Esophagus squamous epithelium (tissue), 5 donors: ENCODE measurements at places on chromosomes 1 and 21. TPM values are rescaled to one million over a fixed set of nuclear protein-coding genes. Genes with fewer than 3 reads are reported as not detected.
A peak's percentile ranks its signal among the peaks of the same experiment; 100 is the strongest.

IPO9 gene
- 10.3 TPM for total RNA-seq

- H3K4me1 ChIP-seq = no peaks in the 10 kb centered on the region
- no peak overlapping the region for H3K27ac ChIP-seq
- no peak overlapping the region for H3K4me3 ChIP-seq
- H3K27me3 ChIP-seq = no peaks in the 10 kb centered on the region
Observed at GRCh38 chr1:99216956-99217355, 47.3 kb upstream of the PLPPR4 start.

RNF207 gene
- total RNA-seq = 6.6 TPM

JAM2 gene
- 2.7 TPM for total RNA-seq

- H3K27me3 ChIP-seq = no peaks in the 10 kb centered on the region
- H3K27ac ChIP-seq = no peak overlapping the region
- no peak for DNase-seq
- no peak overlapping the region for H3K4me3 ChIP-seq
Observed at GRCh38 chr21:46212721-46213484, 15.7 kb downstream of the LSS start.

DNA sequence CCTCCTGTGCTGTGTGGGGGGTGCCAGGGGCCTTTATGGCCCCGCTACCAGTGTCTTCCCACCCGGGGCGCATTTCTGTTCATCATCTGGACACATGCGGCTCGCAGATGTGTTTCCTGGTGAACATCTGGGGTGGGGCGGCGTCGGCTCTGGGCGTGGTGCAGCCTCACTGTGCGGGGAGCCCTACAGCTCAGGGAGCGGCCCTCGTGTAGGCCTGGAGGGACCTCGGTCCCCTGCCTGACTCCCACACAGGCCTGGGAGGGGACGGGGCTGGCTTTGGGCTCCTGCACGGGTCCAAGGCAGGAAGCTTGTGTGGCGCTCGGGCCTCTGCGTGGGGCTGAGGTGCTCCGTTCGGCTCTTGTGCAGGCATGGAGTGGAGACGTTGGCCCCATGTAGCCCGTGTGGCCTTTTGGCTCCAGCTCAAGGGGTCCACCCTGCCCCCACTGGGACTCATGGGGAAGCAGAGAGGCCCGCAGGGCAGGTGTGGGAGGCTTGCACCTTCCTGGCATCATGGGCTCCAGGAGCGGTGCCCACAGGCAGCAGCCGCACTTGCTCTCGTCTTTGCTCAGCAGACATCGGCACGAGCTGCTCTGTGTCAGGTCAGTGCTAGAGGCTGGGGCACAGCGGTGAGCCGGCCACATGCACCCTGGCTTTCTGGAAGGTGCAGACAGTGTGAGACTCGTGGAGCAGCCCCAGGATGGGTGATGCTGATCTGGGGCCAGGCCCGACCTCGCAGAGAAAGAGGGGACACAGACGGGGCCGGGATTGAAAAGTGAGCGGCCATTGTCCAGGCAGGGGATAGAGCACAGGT, 90.1 kb upstream of the ACTRT2 start:
- DNase-seq = no peak
- no peaks in the 10 kb centered on the region for H3K4me1 ChIP-seq
- H3K27ac ChIP-seq = no peak overlapping the region
- no peaks in the 10 kb centered on the region for H3K36me3 ChIP-seq
- no peaks in the 10 kb centered on the region for H3K27me3 ChIP-seq

DNA sequence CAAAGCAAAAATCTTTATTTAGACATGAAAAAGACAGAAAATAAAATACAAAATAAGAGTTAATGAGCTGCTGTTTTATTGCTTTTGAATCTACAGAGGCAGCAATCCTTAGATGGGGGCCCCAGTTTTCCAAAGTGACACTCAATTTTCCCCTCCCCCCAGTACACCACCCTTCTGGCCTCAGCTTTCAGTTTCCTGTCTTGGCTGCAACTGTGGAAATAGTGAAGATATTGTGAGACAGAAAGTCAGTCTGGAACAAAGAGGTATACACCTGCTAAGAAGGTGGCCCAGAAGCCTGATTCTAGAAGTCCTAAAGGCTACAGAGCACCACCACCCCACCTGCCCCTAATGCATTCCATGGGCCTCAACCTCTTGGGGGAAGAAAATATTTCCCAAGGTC, 1.1 kb upstream of the MTMR11 start:
- H3K36me3 ChIP-seq = peaks cover 16% of the 10 kb centered on the region
- DNase-seq = no peak
- H3K27me3 ChIP-seq = no peaks in the 10 kb centered on the region
- H3K4me1 ChIP-seq = peaks cover 43% of the 10 kb centered on the region
- H3K27ac ChIP-seq = peak overlapping the region; percentile 86

TMCC2 gene
- total RNA-seq = 1.9 TPM

DNA sequence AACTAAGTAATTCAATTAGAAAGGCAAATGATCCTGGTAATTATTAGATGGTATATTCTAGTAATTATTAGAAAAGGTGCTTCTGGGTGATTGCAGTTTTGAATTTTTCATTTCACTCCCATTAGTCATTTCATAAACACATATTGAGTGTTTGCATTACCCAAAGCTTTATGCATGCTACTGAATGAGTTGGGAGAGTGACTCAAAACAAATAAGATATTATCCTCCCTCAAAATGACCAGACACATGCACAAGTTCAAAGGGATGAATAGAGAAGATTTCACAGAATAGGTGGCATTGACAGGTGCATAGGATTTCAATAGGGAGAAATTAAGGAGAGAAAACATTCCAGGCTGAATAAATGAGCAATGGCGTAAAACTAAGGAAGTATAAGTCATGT, 84.7 kb downstream of the PHTF1 start:
- peaks cover 8% of the 10 kb centered on the region for H3K4me1 ChIP-seq
- no peak overlapping the region for H3K27ac ChIP-seq
- no peak overlapping the region for H3K4me3 ChIP-seq
- H3K27me3 ChIP-seq = no peaks in the 10 kb centered on the region
- DNase-seq = no peak

GRCh38 chr1:51628715-51629590, 12.1 kb downstream of the OSBPL9 start:
- DNase-seq = no peak
- H3K27ac ChIP-seq = no peak overlapping the region
- H3K4me1 ChIP-seq = peaks cover 8% of the 10 kb centered on the region
- no peaks in the 10 kb centered on the region for H3K27me3 ChIP-seq
- H3K4me3 ChIP-seq = no peak overlapping the region

- no peak for DNase-seq
- H3K4me3 ChIP-seq = no peak overlapping the region
- peaks cover 16% of the 10 kb centered on the region for H3K4me1 ChIP-seq
- no peaks in the 10 kb centered on the region for H3K36me3 ChIP-seq
Observed at GRCh38 chr1:44244986-44245385, 31.7 kb downstream of the DMAP1 start.

TAS1R3 gene
- 0.29 TPM for total RNA-seq

DNA sequence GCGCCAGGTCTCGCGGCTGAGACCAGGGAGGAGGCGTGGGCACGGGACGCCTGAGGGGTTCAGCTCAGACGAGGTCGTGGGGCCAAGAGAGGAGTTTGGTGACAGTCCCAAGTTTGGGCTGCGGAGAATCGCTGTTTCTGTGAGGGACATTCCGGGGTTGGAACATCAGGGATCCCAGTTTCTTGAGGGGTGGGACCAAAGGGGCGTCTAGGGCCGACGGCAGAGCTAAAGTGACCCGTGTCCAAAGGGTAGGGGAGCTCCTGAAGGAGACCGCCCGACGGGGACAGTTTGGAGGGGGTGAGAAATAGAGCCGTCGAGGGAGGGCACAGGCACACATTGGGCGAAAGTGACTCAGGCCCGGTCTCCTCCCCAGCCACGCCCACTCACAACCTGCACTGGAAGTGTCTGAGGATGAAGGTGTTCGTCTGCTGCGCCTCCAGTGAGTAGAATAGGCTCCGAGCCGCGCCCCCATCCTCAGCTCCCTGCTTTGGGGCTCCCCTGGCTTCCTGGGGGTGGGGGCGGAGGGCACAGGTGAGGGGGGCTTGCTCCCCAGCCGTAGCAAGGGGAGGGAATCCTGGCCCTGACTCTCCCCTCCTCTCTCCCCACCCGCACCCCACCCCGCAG, 7.0 kb downstream of the EFNA3 start:
- no peaks in the 10 kb centered on the region for H3K27me3 ChIP-seq
- H3K4me1 ChIP-seq = peaks cover 48% of the 10 kb centered on the region
- H3K36me3 ChIP-seq = no peaks in the 10 kb centered on the region

DNA sequence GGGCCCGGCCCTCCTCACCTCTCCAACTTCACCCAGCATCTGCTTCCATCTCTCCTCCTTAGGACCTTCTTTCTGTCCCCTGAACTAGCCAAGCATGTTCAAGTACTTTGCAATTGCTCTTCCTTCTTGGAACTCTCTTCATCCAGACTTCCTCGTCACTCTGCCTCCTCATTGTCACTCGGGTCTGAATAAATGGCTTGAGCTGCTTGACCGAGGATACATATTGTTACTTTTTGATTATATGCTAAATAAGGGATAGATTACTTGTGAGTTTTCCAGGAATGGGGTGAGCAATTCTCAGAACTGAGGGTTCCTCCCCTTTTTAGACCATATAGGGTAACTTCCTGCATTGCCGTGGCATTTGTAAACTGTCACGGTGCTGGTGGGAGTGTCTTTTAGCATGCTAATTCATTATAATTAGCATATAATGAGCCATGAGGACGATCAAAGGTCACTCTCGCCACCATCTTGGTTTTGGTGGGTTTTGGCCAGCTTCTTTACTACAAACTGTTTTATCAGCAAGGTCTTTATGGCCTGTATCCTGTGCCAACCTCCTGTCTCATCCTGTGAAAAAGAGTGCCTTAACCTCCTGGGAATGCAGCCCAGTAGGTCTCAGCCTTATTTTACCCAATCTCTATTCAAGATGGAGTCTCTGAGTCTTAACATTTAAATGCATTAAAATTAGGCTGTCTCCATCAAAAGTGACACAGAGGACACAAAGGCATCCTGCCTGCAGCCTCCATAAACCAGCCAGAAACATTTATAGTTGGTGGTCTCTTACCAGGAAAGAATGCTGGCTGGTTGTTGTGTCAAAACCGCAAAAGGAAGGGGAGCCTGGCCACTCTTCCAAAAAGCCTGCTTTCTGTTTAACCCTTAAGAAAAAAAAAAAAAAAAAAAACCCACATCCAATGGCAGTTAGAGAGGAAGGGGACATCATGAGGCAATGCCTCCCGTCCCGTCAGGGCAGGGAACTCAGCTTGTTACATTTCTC, 179.3 kb downstream of the KAZN start:
- no peak overlapping the region for H3K4me3 ChIP-seq
- H3K27me3 ChIP-seq = no peaks in the 10 kb centered on the region
- no peaks in the 10 kb centered on the region for H3K4me1 ChIP-seq
- no peak overlapping the region for H3K27ac ChIP-seq

METTL25B gene
- total RNA-seq = 22.1 TPM

GRCh38 chr1:31855038-31855845, 39.4 kb upstream of the SPOCD1 start:
- no peak overlapping the region for H3K27ac ChIP-seq
- DNase-seq = no peak
- H3K4me1 ChIP-seq = no peaks in the 10 kb centered on the region

DNA sequence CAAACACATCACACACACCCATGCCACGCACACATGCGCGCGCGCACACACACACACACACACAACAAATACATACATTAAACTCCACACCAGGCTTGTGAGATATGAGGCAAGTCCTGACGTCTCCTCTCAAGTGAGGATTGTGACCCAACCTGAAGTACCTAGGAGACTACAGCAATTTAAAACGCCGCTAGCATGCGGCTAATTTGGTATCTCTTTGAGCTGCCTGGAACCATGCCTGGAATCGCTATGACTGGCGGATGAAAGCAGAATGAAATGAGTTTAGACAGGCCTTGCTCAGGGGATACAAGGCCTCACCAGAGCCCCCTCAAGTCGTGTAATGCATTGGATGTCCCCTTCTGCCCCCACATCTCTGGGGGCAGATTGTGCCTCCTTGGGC, 1.6 kb upstream of the RAB7B start:
- no peaks in the 10 kb centered on the region for H3K36me3 ChIP-seq
- H3K4me1 ChIP-seq = peaks cover 31% of the 10 kb centered on the region
- no peak overlapping the region for H3K4me3 ChIP-seq
- H3K27ac ChIP-seq = peak overlapping the region; percentile 95
- H3K27me3 ChIP-seq = no peaks in the 10 kb centered on the region

DNA sequence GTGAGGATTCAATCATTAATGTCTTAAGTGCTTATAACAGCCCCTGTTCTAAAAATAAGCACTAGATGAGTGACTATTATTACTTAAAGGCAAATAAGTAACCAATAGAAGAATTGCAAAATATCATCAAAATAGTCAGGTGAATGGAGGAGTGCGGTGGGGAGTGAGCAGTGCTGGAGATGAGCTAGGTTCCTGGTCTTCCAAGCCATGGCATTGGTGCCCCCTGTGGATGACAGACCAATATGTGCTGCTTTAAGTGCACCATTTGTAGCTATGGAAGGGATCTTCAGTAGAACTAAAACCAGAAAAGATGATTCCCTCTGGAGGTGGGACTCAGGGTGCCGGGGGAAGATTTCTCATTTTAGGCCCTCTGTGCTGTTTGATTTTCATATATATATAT, 46.1 kb upstream of the SLC30A1 start:
- H3K4me3 ChIP-seq = no peak overlapping the region
- no peak overlapping the region for H3K27ac ChIP-seq
- no peak for DNase-seq
- no peaks in the 10 kb centered on the region for H3K27me3 ChIP-seq
- no peaks in the 10 kb centered on the region for H3K36me3 ChIP-seq

TNFSF4 gene
- not detected for total RNA-seq

MEX3A gene
- total RNA-seq = 1.4 TPM

DNA sequence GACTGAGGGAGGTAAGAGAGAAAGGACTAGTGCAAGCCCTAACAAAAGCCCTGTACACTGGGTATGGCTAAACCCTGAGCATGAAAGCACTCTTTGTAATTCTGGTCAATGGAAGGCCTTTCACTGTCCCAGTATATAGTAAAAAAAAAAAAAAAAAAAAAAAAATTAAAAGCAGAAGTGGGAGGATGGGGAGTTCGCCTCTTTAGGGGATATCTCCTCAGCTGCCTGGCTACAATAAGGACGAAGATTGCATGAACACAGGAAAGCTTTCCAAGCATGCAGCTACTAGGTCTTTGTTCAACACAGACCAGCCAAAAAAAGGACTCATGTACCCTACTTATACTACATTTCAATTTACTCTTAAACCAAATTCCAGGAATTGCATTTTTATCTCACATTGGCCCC, 59.1 kb downstream of the EIF4G3 start:
- no peaks in the 10 kb centered on the region for H3K27me3 ChIP-seq
- H3K27ac ChIP-seq = no peak overlapping the region
- DNase-seq = no peak
- H3K36me3 ChIP-seq = peaks cover 2% of the 10 kb centered on the region

OR2AK2 gene
- not detected for total RNA-seq

CAPN8 gene
- total RNA-seq = 0.57 TPM

CELF3 gene
- 0.19 TPM for total RNA-seq

- H3K4me3 ChIP-seq = no peak overlapping the region
- no peak overlapping the region for H3K27ac ChIP-seq
- peaks cover 22% of the 10 kb centered on the region for H3K4me1 ChIP-seq
- DNase-seq = no peak
- H3K27me3 ChIP-seq = no peaks in the 10 kb centered on the region
Observed at GRCh38 chr1:211697356-211697755, 21.9 kb upstream of the NEK2 start.

SLC1A7 gene
- not detected for total RNA-seq

GRCh38 chr1:164836614-164837018, 277.6 kb downstream of the PBX1 start:
- no peak overlapping the region for H3K4me3 ChIP-seq
- no peaks in the 10 kb centered on the region for H3K4me1 ChIP-seq
- no peaks in the 10 kb centered on the region for H3K36me3 ChIP-seq
- no peak for DNase-seq
- H3K27ac ChIP-seq = no peak overlapping the region

GRCh38 chr1:217617126-217617525, 13.8 kb downstream of the GPATCH2 start:
- no peaks in the 10 kb centered on the region for H3K4me1 ChIP-seq
- no peak overlapping the region for H3K4me3 ChIP-seq
- no peak overlapping the region for H3K27ac ChIP-seq
- H3K27me3 ChIP-seq = no peaks in the 10 kb centered on the region

FBLIM1 gene
- total RNA-seq = 28.2 TPM
